ENCODE measurements at places on chromosomes 2 and 18.

DNA sequence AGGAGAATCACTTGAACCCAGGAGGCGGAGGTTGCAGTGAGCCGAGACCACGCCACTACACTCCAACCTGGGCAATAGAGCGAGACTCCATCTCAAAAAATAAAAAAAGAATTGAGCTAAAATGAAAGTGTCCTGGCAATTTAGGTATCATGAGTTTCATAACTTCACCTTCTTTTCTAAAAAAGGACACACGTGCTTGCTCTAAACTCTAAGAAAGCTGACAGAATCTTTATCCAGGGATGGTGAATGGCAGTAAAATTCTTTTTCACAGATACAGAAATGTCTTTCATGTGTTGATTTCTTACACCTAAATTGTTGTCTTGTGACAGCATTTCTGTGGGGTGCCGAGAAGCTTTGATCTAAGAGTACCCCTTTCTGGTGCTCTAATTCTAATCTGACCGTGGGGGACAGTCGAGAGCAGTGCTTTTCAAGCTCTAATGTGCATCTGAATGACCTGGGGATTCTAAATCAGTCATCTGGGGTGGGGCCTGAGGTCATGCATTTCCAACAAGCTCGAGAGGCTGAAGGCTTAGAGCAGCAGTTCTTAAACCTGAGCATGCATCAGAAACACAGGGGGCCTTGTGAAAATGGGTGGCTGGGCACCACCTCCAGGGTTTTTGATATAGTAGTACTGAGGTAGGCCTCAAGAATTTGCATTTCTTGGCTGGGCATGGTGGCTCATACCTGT is 42.1 kb upstream of the REL start:
- DNase-seq = no peak

- DNase-seq = no peak
Measured at GRCh38 chr2:227025510-227025909, 138.5 kb downstream of the COL4A4 start.

- DNase-seq = no peak
Measured at GRCh38 chr2:36369716-36370115, 14.1 kb downstream of the CRIM1 start.

- DNase-seq = no peak
Measured at GRCh38 chr2:27264253-27264752, 1.5 kb upstream of the SLC30A3 start.

DNA sequence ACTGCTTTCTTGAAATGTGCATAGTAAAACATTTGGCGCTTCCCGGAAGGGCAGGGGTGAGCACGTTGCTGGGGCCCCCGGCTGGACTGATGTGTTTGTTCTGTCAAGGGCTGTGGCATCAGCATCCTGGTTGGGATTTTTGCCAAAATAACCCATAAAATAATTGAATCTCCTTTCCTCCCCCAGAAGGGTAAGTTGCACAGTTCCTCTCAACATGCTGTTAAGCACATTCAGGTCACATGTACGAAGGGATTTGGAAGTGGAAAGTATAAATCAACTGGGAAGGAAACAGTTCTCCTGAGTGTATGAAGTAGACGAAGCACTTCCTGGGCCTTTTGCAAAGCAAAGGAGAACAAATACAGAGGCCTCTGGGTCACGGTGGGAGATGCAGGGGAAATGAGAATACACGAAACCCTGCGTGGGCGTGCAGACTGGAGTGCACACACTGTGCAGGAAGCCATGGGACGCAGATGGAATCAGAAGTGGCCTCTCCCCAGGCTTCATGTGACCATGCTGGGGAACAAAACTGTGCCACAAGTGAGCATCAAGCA is 183.9 kb downstream of the LPIN1 start:
- no peak for DNase-seq

Data from cortex of kidney (tissue), 1 donor.